ENCODE measurements at places on chromosomes 1 and 21.

GRCh38 chr1:89201106-89201794 lies 2.5 kb upstream of the GBP4 start:
- DNase-seq: no peak

DNA sequence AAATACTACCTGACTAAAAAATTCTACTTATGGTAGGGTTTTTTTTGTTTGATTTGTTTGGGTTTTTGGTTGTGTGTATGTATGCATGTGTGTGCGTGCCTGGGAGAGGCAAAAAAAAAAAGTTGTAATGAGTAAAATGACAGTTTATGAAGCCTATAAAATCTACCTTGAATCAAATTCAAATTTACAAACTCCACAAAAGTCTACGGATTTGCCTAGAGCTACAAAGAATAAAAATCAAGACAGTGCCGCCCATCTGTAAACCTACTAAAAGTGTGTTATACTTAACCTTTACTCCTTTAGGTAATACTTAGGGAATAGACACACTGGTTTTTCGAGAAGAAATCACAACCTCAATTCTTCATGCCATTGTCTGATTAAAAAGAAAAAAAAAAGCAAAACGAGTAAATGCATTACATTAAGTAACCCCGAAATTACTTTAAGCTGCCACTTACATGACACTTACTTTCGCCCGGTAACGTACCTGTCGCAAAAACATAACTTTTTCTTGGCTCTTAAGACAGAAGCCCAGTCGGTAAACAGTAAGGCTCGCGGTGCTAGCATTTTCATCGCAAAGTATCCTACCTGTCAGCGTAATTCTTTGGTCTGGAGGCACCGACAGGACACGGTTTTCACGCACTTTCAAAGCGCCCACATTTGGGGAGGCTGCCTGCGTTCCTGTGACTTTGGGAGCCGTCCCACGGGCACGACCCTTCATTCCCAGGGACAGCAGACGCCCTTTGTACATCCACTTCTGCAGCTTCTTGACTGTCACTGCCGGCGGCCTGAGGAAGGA lies 951 bp downstream of the SYDE2 start:
- DNase-seq: peak; percentile 59

- DNase-seq: no peak
These were observed 83.2 kb upstream of the PBX1 start for GRCh38 chr1:164475834-164476233.

DNA sequence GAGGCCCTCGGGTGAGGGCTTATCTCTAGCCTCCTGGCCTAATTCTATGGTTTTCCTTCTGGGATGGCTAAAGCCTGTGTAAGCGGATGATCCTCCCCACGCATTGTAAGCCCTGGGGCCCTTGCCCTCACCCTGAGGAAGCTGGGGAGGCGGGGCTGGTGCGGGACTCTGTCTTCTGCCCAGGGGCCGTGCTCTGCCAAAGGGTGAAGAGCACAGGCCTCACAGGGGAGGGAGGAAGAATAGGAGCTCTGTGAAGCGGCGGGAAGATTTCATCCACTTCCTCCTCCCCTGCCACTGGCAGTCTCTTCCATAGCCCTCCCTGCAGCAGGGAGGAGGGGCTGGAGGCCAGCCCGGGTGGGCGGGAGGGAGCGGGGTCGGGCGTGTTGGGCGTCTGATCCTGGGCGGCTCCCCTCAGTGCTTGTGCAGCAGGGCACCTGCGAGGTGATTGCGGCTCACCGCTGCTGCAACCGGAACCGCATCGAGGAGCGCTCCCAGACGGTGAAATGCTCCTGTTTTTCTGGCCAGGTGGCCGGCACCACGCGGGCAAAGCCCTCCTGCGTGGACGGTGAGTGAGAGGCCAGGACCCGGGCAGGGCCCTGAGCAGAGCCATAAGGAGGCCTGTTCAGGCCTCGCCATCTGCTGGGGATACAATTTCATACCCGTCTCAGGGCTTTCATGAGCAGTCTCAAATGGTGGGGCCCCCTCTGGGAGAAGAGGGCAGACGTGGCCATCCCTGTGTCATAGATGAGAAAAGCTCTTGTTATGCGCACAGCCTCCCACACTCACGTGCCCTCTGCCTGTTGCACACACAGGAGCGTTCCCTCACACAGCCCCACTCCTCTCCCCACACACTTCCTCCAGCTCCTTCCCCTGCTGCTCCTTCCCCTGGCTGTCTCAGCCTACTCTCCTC lies 7.7 kb upstream of the PPM1J start:
- no peak for DNase-seq

- no peak for DNase-seq
These were observed 53.2 kb downstream of the RNF187 start for GRCh38 chr1:228540161-228540917.

DNA sequence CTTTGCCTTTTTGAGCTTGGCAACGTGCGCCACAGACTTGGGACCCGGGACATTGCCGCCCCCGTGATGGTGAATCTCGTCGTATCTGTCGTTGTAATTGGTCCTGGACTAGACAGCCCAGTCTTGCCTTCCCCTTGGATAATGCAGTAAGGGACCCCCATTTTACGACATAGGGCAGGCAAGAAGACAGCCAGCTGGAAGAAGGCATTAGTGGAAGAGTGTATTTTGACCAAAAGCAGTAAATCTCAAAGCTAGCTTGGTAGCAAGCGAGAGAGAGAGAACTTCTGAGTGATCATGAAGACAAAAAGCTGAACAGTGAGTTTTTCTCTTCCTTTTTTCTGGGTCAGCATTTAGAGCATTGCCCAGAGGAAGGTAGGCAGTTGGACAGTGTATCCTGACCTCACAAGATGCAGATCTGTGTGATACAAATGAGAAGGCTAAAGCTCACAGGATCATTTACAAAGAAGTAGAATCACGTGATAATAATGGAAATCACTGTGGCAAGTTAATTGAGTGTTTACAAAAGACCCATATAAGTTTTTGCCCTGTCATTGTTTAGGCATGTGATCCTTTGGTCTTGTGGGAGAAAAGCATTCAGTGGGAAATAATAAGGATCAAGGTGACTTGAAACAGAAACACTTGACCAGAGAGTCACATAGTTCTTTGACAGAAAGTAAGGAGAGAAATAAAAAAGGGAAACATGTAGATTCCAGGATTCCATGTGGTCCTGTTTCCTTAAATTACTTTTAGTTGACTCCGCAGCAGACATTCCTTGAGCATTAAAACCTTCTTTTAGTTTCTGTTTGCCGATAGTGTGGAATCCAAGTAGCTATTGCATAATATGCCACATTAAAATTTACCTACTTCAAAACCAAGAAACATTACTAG lies 66.3 kb downstream of the CNST start:
- DNase-seq: no peak

DNA sequence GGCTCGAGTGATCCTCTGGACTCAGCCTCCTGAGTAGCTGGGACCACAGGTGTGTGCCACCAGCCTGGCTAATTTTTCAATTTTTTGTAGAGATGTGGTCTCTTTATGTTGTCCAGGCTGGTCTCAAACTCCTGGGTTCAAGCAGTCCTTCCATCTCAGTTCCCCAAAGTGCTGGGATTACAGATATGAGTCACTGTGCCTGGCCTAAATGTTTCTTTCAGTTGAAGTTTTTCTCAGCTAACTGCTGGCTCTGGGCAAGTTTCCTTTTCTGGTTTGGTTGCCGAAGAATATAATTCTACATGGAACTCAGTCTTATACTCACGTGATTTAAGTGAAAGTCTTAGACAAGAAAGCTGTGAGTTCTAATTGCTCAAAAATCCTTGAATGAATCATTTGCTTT lies 57.0 kb downstream of the SASS6 start:
- DNase-seq: no peak

GRCh38 chr1:205688171-205689080 lies 8.1 kb upstream of the SLC45A3 start:
- no peak for DNase-seq

GRCh38 chr1:61094677-61095469 lies 12.5 kb downstream of the NFIA start:
- DNase-seq: no peak

DNA sequence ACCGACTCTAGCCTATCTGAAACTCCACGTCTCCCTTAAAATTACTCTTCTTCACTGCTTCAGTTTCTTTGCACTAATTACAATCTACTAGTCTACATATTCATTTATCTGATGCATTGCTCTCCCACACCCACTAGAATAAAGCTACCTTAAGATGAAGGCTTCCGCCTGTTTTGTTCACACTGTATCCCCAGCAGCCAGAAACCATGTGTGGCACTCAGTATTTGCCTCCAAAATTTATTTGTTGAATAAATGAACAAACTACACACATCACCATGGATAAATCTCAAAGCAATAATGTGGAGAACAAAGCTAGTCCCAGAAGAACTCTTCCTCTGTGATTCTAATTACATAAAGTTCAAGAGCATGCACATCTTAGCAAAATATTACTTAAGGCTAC lies 95.7 kb downstream of the DSCAM start:
- DNase-seq: no peak

- DNase-seq: no peak
These were observed 72.8 kb upstream of the HSD17B7 start for GRCh38 chr1:162717548-162718184.

DNA sequence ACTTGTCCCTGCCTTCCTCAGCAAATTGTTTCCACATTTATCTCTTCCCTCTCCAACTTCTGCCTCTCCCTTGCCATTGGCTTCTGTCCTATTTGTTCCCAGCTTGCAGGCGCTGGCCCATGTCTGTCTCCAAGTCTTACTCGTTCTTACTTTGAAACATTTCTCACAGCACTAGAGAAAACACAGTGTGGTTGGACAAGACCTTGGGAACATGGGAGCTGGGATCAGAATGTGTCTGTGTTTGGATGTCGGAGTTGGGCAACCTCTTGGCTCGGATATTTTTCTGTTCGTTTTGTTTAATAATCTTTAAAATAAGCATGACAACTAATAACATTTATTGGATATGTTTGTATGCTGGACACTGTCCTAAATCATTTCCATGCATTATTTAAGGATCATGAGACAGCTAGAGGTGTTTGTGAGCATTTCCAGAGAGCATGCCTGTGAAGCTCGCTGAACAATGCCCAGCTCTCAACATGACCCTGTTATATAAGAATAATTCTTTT lies 5.9 kb upstream of the BRWD1 start:
- no peak for DNase-seq

DNA sequence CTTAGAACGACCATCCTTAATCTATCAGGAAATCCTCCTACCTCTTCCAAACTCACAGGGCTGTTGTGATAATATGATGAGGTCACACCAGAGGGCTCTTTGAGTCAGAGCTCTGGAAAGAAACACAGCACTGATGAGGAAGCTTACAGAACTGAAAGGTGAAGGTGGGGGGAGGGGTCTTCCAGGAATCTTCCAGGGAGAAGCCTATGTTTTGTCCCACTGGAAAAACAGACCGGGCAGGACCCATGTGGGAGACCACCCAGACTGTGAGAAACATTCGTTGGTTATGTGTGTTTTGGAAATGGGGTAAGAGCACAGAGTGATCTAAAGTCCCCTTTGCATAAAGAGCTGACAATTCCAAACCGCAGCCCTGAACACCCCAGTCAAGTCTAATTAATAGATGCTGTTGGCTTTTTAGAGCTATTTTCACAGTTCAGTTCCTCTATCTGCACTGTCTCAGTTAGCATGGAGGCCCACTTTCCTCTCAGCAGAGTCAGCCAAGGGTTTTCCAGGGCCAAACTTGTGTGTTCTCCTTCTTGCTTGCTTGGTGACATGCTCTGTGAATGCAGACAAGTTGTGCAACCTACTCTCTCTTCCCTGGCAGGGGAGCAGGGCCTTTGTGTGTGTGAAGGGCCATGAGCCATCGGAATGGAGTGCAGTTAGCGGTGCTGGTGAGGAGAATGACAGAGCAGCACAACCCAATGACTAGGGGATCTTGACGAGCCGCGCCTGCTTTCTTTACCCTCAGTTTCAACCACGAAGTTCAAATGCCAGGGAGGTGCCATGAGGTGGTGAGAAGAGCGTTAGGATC lies 12.3 kb downstream of the PHLDA3 start:
- DNase-seq: no peak

DNA sequence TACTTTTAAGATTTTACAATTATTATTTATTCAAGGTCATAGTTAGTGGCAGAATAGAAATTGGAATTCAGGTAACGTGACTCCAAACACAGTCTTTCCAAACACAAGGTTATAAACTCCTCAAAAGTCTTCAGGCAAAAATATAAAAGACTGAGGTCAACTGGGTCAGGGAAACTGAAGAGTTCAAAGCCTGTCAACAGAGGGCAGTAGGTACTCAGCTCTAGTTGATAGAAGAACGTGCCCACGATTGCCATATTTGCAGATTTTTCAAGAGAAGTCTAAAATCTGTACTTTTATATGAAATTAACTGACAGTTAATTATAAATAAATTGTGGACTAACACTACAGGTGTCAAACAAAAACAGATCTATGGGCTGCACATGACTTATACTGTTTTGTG lies 135.0 kb downstream of the LHX4 start:
- no peak for DNase-seq

GRCh38 chr1:45008076-45008475 lies 3.0 kb downstream of the HECTD3 start:
- DNase-seq: no peak

GRCh38 chr1:170749549-170749948 lies 85.6 kb downstream of the PRRX1 start:
- no peak for DNase-seq

DNA sequence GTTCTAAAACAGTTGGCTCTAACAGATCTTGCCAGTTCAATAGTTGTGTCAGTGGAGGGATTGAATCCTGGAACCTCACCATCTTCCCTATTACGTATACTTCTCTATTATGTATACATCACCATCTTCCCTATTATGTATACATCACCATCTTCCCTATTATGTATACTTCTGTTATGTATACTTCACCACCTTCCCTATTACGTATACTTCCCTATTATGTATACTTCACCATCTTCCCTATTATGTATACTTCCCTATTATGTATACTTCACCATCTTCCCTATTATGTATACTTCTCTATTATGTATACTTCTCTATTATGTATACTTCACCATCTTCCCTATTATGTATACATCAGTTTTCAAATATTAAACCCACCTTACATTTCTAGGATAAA lies 34.4 kb upstream of the HP1BP3 start:
- DNase-seq: no peak

GRCh38 chr1:48207536-48208075 lies 14.9 kb upstream of the SLC5A9 start:
- DNase-seq: no peak

GRCh38 chr1:40980453-40981121 lies 1.1 kb downstream of the CTPS1 start:
- DNase-seq: peak; percentile 68

Measured in stimulated activated CD8-positive, alpha-beta memory T cell treated with anti-CD3 and anti-CD28 coated beads, Interleukin-4, amount 100 ng/mL, for 48 hours (primary cell).